ENCODE measurements at places on chromosomes 4 and X.

DNA sequence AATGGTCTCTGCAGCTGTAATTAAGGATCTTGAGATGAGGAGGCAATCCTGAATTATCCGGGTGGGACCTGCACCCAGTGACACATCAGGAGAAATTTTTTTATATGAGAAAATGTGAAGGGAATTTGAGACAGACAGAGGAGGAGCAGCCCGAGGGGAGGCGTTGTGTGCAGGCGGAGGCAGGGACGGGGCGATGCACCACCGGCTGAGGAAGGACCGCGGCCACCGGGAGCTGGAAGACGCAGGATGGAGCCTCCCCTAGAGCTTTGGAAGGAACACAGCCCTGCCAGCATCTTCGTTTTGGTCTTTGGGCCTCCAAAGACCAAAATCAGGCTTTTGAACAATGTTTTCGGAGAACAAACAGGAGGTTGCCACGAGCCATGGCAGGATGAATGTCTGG lies 85.0 kb upstream of the ADRA2C start:
- no peak for DNase-seq

DNA sequence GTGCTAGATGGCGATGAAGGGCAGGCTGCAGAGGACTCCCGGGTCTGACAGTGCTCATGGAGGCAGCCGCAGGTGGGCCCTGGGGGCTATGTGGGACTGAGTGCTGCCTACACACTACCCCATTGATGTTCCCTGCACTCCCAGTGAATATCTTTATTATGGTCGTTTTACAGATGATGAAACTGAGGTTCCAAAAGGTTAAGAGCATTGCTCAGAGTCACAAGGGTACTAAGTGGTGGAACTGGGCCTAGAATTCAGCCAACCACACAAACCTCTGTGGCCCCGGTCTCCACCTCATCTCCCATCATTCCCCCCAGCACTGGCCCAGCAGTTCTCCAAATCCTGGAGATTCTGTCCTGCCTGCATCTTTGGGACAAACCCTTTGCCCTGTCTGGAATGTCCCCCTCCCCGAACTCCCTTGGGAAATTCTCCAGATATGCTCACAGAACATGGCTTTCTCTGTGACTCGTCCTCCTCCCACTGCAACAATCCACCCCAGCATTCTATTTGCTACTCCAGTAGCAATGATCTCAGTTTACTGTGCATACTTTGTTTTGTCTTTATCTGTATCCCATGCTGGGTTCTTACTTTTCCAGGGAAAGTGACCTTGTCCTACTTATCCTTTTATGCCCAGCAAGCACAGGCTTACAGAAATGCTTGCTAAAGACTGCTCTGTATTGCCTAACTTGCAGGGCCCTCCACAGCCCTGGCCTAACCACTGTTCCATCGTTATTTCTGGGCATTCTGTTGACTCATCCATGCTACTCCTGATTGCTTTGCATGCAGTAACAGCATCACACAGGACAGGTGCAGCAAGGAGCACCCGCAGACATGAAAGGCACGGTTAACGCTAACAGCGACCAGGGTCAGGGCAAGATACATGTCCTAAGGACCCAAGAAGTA lies 14.0 kb downstream of the PNMA6F start:
- no peak for DNase-seq

DNA sequence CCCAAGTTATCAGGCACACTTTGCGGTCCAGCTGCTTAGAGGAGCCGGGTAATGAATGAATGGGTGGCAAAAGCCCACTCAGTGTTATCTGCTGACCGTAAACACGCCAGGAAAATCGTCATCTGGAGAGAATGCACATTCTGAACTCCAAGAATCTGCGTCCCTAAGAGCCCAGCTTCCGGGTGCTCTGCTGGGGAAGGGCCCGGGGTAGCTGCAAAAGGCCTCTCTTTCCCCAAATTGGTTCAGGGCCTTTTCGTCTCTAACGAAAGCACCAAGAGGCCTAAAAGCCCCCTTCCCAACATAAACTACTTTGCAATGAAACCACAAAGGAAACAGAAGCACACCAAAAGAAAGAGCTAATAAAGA lies 1.6 kb upstream of the SFRP2 start:
- no peak for DNase-seq

DNA sequence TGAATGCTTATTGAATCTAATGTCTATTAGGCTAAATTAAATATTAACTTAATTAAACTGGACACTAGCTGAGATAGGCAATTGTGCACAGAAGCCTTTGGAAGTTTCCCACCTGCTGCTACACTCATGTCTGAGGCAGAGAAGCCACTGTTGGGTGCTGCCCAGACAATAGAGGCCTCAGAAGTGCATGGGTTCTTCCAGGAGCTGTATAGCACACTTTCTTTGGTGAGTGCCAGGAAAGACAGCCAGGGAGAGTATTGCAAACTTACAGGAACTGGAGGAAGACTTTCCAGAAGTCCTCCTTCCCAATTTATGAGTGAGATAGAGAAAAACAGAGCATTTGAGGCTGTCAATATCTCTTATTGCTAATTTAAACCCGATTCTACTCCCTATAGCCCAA lies 89.9 kb downstream of the GPAT3 start:
- DNase-seq, result no peak

DNA sequence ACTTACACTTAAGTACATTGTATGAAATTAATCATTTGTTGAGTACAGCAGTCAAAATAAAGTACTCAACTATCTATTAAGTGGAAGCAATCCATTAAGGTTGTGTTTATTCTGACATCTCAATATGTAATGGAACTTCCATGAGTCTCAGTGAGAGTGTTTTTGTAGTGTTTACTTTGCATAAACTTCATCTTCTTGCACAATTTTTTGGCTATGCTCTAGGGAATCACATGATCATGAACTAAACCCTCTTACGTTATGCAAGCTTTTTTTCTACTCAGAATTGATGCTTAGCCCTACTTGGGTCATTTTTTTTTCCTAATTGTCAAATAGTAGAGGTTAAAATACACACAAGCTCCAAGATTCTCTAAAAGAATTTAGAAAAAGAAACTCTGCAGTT lies 21.1 kb upstream of the PIGA start:
- no peak for DNase-seq

DNA sequence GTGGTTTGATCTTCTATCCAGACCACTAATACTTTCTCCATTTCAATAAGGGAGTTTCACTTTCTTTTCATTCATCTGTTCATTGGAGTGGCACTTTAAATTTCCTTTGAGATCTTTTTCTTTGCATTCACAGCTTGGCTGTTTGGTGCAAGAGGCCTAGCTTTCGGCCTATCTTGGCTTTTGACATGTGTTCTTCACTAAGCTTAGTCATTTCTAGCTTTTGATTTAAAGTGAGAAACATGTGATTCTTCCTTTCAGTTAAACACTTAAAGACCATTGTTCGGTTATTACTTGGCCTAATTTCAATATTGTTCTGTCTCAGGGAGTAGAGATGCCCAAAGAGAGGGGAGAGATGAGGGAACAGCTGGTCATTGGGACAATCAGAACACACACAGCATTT lies 24.3 kb downstream of the CXCL13 start:
- no peak for DNase-seq

DNA sequence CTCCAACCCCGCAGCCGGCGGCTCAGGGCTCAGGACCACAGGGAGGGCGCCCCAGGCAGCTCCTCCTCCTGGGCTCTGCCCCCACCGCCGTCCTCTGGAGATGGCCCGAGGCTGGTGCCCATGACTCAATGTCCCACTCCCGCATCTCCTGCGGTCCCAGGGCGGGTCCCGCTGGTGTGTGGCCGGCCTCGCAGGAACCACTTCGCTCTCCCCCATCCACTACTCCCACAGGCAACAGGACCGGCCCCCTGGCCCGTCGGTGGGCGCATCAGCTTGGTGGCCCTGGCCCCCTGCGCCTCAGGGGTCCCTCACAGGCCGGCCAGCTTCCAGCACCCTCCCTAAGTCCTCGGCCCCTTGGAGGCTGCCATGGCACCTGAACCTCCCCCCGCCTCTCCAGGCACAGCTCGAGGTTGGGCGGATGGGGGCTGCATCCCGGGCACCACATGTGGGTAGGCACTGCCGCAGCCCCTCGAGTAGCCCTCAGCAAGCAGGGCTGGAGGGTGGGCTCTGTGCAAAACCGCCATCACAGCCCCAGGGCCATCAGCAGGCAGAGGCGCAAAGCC lies 22.8 kb upstream of the SPON2 start:
- no peak for DNase-seq

- no peak for DNase-seq
Observed at GRCh38 chrX:119735467-119735866, 22.9 kb upstream of the SOWAHD start.

DNA sequence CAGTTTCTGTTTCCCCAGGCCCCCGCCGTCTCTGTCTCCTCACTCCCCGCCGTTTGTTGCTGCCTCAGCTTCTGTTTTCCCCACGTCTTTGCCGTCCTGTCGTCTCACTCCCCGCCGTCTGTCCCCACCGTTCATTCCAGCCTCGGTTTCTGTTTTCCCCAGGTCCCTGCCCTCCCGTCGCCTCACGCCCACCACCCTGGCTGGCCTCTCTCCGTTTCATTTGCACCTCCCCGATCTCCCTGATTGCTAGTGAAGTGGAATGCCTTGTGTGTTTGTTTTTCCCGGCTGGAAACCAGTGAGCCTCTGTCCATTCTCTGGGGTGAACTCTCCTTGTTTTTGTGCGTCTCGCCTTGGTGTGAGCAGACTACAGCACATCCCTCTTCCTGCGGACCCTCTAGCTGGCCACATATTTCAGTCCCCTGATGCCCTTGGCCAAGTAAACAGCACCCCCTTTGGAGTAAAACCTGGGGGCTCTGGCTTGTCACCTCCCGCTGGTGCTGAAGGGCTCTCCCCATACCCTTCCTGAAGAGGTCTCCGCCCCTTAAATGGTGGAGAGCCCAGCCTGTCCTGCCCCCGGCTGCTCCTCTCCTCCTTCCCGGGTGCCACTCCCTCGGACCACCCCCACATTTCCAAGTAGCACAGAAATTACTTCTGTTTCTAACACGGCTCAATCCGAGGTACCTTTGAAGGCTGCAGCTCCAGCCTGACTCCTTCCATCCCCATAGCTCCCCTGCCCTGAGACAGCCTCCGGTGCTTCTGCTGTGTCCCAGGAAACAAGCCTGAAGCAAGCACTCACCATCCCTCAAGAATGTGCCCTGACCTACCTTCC lies 13.2 kb downstream of the TMEM175 start:
- DNase-seq, result no peak

DNA sequence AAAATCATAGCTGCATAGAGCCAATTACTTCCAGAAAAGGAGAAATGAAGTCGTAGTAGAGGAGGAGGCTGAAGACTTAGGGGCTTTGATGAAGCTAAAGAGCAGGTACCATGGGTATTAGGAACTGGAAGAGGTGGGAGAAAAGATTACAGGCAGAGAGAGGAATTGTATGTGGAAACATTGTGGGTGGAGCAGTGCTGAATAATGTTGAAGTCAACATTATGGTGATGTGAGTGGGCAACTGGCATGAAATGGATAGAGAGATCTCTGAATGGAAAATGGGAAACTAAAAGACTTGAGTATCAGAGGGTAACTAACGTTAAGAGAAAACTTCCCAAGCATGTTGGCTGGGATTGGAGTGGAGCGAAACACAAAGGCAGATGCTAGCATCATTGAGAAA lies 92.5 kb downstream of the AREG start:
- no peak for DNase-seq

DNA sequence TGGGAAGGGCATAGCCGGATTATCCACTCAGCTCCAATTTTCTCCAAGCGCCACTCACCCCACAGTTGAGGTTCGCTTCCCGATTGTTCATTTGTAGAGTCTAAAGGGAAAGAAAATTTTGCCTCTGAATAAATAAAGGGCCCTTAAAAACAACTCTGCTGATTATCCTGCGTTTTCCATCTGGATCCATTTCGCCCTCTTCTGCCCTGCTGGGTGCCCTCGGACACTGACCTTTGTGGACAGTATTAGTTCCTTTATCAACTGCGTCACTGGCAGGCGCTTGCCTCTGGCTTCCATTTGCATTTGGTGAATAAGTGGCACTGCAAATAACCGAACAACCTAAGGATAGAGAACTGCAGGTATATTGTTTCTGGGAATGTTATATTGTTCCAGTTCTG lies 10.1 kb downstream of the GSX2 start:
- no peak for DNase-seq

GRCh38 chr4:169030562-169030982 lies 20.5 kb upstream of the CBR4 start:
- DNase-seq, result no peak

DNA sequence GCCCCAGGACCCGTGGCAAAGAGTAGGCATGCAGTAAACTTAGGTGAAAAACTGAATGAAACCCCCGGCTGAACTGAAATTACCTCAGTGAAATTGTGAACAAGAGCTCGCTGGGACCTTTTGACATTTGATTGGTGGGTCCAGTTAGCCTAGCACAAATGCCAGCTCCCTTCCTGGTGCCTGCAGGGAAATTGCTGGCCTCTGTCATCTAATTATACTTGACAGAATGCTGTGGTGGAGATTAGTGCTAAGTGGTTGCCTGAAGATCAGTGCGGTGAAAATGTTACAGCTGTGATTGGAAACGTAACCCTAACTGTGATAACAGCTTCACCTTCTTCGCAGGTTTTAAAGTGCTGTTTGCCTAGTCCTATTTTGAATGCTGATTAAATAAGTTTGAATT lies 43.0 kb downstream of the ADD1 start:
- no peak for DNase-seq

- no peak for DNase-seq
Observed at GRCh38 chr4:20735931-20736330, 35.7 kb downstream of the PACRGL start.

- no peak for DNase-seq
Observed at GRCh38 chr4:7168106-7168505, 24.2 kb upstream of the SORCS2 start.

DNA sequence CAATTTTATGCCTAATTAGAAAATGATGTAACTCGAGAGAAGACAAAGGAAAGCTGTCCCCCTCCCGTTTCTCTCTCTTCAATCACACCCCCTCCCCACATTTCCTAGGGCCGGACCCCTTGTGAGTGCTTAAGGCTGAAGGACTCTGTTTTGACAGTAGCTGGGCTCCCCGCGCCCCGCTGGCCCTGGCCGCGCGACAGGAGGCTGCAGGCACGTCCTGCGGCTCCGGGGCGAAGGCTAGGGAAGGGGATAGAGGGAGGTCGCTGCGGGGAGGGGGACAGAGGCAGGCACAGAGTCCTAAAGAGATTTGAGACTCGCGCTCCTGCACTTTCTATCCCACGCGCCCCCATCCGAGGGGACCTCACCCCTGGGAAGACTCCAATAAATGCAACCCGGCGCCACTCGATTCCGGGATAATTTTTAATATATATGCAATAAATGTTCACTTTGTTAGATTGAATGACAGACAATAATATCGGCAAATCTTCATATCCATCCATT lies 56.2 kb upstream of the TMEM33 start:
- DNase-seq, result no peak

DNA sequence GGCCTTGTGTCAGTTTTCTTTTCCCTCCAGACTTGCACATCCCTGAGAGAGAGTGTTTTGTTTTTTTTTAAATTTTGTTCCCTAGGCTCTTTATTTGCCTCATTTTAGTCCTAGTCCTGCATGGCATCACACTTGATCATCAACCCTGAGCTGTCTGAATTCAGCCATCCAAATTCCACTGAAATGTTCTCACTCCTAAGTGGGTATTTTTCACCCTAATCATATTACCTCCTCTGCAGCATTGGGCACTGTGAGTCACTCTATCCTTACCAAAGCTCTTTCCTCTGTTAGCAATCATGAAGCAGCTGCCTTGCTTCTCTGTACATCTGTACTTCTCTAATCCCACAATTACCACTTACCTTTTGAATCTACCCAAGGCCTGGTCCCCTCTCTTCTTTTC lies 356.6 kb upstream of the MAGEB2 start:
- DNase-seq, result no peak

All from T-helper 2 cell (primary cell).